Stimulated activated CD4-positive, alpha-beta T cell treated with anti-CD3 and anti-CD28 coated beads, TNF-alpha, amount 100 ng/mL, for 48 hours (primary cell): ENCODE measurements at places on chromosomes 2 and 18.

DNA sequence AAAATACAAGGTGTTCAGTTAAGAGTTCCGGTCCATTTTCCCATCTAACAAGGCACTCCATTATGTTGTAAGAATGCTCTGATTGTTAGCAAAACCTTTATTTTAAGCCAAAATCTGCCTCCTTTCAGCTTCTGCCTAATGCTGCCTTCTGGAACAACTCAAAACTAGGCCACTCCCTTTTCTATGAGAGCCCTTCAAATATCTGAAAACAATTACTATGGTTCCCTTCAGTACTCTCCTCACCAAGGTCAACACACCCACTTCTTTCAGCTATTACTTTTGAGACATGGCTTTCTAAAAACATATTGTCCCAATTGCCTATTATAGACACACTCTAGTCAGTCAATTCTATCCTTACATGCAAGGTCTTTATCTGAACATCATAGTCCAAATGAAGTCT, 429.4 kb downstream of the ERBB4 start:
- no peak for DNase-seq

GRCh38 chr2:74246496-74247195, 48.2 kb downstream of the MTHFD2 start:
- DNase-seq, result no peak

GRCh38 chr2:70732766-70733645, 35.0 kb downstream of the ADD2 start:
- no peak for DNase-seq

DNA sequence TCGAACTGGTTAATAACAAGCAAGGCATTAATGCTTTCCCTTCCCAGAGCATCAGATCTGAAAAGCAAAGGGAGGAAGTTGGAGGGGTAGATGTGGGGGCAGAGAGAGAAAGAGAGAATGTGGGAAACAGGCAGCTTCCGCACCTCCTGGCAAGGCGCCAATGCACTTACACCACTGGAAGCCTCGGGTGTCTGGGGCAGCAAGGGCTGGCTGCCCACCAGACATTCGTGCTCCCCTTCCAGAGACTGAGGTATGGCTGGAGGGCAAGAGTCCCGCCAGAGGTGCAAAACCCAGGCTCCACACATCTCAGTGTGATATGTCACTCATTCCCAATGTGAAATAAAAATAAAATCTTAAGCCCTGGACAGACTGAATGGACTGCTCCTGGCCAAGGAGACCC, 46.4 kb downstream of the TEX51 start:
- DNase-seq, result no peak

DNA sequence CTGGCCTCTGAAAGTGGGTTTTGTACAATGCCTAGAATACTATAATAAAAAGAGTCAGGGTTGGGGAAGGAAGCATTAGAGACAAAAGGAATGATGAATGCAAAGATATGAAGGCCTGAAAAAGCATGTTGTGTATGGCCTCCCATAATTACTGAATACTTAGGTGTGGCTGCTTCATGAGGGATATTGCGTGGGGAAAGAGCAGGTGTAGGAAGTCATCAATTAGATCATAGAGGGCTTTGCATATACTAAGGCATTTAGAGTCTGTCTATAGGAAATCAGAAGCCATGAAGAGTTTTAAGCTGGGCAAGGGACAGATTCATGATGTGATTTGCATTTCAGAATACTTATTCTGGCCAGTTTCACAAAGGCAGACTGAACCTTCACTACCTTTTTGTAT, 48.2 kb downstream of the NCOA1 start:
- DNase-seq, result no peak

GRCh38 chr2:124039762-124040291, 14.7 kb downstream of the CNTNAP5 start:
- DNase-seq, result no peak

DNA sequence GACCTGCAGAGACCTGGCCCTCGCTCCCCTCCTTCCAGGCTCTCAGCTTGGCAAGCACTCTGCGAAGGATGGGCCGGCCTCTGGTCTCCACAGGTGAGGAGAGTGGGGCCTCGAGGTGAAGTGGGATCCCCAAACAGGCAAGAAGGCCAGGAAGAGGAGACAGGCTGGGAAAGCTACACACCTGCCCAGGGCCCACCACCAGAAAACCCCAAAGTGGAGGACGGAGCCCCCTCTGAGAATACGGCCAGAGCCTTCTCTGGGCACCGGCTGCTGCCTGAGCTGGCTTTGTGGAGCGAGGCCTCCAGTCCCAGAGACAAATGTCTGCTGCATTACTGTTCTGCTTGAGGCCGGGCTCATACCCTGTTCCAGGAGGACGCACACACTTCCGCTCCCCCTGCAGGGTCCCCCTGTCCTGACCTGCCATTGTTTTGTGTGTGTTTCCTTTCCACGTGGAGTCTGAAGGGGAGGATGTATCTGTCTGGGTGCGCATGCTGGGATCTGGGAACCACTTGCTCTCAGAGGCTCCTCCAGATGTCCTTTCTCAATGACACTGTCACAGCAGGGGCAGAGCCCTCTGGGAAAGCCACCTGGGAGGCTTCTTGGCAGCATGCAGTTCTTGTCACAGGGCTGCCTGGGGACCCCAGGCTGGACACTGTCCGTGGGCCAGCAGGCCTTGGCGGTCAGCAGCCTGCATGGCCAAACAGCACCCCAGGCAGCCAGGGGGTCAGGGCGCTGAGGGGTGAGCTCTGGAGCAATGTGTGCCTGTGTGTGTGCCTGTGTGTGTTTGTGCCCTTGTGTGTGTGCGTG, 20.8 kb downstream of the KCNF1 start:
- no peak for DNase-seq

DNA sequence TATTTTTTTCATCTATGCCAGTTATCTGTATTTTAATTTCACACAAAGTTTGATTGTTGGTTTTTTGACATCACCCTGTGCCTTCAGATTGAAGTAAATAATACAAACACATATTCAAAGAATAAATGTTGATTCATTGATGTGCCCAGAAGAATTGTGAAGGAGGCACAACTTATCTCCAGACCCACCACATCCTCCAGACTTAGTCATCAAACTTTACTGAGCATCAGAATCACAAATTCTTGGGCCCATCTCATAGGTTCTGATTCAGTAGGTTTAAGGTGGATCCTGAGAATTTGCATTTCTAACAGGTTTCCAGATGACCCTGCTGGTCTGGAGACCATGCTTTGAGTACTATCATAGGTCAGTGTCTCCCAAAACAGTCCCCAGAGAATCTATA, 82.8 kb upstream of the PIK3C3 start:
- no peak for DNase-seq

- no peak for DNase-seq
These were observed 20.6 kb downstream of the DUSP11 start for GRCh38 chr2:73759285-73759764.

DNA sequence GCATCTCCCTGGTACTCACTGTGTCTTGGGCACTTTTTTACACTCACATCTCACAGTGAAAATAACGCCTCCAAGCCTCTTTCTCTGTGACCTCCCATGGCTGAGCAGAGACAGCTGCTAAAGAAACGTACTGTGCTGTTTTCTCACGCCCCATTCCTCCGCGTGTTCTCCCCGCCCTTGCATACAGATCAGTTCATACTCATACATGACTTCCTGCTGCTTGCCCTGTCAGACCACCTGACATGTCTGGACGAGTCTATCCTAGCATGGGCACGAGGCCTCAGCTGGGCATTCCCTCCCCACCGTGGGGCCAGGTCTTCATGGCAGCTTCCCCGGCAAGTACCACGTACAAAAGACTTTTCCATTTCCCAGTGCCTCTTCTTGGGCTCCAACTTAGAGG, 21.2 kb upstream of the IL1A start:
- DNase-seq, result no peak
